ENCODE measurements at places on chromosomes 3 and 15.

- DNase-seq, result no peak
Observed at GRCh38 chr15:38182900-38183299, 69.7 kb upstream of the SPRED1 start.

DNA sequence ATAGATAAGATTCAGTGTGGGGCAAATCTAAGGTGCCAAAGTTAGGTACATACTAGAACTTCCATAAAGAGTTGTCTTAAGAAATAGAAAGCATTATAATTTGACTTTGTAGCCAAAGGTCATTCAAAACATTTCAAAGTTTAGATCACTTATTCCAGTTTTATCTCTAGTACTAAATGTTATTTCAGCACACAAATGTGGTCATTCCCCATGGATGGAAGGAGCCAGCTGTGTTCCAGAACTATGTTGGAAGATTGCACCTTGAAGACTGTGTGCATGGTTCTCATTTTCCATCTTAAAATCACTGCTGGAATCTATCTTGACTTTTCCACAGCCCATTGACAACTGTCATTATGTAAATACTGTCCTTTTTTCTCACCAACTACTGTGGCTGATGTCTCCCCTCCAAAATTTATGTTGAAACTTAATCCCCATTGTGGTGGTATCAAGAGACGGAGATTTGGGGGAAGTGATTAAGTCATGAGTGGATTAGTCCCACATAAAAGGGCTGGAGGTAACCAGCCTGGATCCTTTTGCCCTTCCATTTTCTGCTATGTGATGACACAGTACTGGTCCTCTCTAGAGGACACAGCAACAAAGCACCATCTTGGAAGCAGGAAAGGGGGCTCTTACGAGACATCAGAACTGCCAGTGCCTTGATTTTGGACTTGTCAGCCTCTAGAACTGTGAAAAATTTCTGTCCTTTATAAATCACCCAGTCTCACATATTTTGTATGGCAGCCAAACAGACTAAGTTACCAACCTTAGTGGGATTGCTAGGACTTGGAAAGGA, 24.0 kb downstream of the TGFBR2 start:
- DNase-seq, result no peak

DNA sequence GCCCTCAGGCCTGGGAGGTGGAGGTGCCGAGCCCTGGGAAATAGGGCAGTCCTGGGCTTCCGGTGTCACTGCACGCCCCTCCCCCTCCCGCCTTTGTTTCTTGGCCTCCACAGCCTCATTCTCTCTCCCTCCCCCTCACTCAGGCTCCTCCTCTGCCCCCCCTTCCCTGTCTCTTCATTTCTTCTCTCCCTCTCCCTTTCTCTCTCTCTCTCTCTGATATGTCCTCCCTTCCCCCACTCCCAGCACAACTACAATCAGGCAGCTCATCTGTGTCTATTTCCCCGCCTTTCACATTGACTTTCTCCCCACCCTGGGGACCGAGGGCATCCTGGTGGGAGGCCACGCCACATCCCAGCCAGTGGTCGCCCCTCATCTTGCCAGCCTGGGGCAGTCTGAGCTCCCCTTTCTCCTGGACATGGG, 40.2 kb downstream of the IDH2 start:
- no peak for DNase-seq

DNA sequence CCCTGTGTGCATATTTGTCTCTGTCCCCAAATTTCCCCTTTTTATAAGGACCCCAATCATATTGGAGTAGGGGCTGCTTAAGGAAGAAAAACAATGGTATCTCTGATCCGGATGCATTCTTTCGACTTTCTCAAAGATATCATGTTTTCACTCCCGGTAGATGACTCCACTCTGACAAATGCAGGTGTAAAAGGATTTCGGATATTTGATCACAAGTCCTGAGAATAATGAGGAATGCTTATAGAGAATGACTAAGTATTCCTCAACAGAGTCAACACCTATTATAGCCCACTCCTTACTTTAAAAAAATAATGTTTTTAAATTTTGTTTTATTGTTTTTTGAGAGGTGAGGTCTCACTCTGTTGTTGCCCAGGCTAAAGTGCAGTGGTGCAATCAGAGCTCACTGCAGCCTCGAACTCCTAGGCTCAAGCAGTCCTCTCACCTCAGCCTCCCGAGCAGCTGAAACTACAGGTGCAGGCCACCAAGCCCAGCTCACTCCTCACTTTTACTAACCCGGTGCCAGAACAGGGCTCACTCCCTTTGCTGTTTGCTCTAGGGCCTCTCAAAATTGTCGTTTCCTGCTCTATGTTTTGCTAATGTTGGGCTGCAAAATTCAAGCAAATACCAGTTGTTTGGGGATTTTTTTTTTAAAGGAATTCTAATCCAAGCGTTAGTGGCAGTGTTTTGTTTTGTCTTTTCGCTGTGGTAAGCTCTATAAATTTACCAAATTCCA, 24.6 kb downstream of the COL8A1 start:
- no peak for DNase-seq

- no peak for DNase-seq
Observed at GRCh38 chr3:134150476-134150875, 100.2 kb downstream of the RYK start.

DNA sequence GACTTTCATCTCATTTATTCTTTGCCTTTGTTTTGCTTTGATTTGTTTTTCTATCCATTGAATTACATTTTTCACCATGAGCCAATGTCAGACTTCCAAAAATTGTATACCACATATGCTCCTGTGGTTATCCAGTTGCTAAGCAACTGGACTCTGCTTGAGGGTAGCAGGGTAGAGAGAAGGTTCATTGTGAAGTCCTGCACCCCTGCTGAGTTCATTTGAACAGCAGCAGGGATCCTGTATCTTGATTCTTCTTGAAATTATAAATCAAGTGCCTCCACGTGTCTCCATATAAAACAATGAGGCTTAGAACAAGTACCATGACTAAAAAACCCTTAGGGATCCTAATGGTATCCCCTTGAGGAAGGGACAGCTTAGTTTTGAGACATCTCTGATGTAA, 449.3 kb downstream of the ROBO2 start:
- DNase-seq, result no peak

Measured in hematopoietic multipotent progenitor cell treated with erythropoietin and hydrocortisone succinate and interleukin-3 and kit ligand, for 17 days (in vitro differentiated cells).